Muscle of back (tissue), 13 donors: ENCODE measurements at places on chromosomes 12 and 14. TPM values are rescaled to one million over a fixed set of nuclear protein-coding genes. Genes with fewer than 3 reads are reported as not detected.

DNA sequence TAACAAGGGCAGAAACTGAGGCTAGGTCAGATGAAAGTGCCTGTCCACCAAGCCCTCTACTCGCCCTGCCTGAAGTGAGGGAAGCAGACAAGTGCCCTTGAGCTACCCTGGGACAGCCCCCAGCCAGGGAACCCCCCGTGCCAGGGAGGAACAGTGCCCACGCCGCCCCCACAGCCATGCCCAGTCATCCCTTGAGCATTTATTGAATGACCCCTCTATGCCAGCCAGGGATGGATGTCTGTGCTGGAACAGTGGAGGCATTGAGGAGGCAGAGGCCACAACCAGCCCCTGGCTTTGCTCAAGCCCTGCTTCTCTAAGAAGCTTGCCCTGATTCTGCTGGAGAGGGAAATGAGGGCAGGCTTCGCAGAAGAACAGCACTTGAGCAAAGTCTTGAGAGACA is 3.7 kb upstream of the AQP6 start:
- DNase-seq: no peak

INHBE gene
- polyA plus RNA-seq: 2.2 TPM

GNB3 gene
- 27.9 TPM for polyA plus RNA-seq

- DNase-seq: no peak
Observed at GRCh38 chr14:25485381-25485780, 435.4 kb upstream of the STXBP6 start.

DNA sequence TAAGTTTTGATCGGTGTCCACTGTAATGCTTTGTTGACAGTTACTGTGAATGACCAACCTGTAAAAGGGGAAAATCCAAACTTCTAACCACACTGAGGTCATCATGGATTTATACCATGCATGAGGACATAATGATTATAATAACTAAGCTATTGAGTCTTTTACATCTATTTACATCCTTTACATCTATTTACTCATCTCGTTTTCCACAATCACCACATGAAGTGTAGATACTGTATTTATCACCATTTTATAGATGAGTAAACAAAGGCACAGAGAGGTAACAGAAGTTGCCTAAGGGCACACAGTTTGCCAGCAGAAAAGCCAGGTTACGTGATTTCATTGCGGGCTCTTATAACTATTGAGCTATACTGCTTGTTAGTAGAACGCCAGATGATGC is 27.9 kb upstream of the EID3 start:
- DNase-seq: no peak

LBHD2 gene
- polyA plus RNA-seq: not detected

DNA sequence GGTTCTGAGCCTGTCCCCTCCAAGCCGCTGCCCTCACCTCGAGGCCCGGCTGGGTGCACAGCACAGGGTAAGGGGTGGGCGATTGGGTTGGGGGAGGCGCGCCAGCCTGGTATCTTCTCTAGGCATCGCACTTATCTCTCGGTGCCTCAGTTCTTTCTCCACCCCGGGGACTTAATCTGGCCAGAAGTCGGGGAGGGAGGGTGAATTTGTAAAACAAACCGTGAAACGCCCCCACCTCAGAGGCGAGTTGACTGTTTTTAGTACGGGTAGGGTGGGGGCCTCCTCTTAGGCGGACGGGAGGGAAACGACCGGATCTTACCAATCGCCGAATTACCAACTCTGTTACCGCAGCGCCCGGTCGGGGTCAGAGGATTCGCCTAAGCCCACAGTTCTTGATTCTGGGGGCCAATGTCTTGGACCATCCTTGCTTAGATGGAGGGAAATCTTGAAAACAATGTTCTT is 1.4 kb upstream of the TBX3 start:
- DNase-seq: no peak

PRKAB1 gene
- polyA plus RNA-seq: 28.2 TPM

DNA sequence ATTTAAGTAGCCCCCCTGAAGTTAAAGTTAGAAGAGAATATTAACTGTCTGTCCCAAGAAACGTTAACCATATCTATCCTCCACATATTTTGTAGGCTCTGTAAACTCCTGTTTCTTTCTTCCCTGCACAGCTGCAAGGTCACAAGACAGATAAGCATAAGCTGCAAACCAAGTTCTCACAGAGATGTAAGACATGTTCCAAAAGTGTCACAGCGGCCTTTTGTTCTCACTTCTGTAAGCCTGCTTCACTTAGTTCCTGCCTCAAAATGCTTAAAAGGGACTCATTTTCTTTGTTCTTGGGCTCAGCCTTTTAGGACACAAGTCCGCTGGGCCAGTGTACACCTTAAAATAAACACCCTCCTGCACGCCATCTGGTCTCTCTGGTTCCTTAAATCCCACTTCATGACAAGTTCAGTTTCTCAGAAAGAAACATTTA is 3.2 kb downstream of the RNASE1 start:
- DNase-seq: no peak

GRCh38 chr12:184811-185575 is 29.0 kb downstream of the SLC6A12 start:
- no peak for DNase-seq

ARMH4 gene
- 11.9 TPM for polyA plus RNA-seq

TAS2R31 gene
- 0.73 TPM for polyA plus RNA-seq

- no peak for DNase-seq
Observed at GRCh38 chr14:102058146-102058545, 28.7 kb downstream of the HSP90AA1 start.

CD27 gene
- polyA plus RNA-seq: 5.9 TPM

DNA sequence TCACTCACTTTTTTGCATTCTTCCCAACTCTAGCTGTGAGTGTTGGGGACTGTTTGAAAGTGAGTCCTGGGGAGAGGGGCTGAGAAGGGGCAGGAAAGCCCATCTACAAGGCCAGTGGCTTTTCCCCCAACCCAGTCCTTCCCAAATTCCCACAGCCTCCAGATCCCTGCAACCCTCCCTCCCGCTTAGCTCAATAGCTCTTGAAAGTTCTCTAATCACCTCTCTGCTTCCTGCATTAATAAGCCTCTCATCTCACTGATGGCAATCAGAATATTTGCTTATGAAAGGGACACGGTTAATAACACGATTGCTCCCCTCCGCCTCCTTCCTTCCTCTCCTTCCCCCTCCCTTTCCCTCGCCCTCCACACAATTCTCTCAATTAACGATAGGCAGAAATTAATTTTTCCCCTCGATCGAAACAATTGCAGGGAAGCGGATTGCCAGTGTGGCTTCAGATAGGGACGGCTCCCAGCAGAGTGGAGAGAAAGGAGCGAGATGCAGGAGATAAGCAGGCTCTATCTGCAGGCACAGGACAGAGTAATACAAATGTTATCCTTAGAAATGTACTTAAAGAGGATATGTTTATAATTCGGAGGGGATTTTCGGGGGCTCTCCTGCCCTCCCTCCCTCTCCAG is 15.1 kb upstream of the GPATCH2L start:
- DNase-seq: no peak

GRCh38 chr14:105887692-105888091 is 361.3 kb downstream of the TMEM121 start:
- DNase-seq: no peak

DNA sequence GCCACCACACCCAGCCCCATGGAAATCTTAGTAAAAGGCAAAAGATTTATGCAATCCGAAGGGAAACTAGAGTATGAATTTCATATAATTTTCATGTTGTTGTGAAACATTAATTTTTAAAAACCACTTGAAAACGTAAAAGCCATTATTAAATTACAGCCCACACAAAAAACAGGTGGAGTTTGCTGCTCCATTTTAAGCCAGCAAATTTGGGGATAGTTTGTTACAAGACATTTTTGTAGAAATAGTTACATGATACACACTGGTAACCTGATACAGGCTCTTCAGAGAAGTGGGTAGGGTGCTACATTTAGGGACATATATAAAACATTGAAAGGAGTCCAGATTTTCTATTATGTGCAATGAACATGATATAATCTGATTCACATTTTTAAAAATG is 17.6 kb downstream of the GNPTAB start:
- DNase-seq: no peak
